ENCODE measurements at places on chromosomes 6 and 20.

DNA sequence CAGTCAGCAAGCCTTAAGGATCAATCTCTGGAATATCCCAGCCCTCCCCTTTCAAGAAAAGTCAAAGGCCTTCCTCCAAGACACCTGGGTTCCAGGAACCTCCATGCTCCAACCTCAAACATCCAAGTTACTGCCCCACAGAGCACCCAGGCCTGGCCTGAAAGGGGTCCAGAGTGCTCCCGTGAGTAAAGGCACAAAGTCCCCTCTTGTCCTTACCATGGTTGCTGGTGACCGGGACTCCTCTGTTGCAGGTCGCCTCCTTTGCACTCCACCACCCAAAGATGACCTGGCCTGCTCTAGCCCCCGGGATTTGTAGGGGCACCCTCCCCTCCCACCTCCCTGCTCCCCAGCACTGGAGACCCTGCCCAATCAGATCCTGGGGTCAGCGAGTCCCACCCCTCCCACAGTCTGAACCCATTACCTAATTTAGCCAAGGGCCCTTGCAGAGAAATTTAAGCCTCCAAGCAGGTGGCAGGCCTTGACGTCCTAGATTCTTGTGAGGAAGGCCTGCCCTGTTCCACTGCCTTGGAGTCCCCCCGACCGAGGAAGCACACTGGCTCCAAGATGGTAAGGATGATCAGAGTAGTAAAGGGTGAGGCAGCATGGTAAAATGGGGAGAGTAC is at the start of gene TNNC2:
TSS of gene TNNC2 (minus strand) at position 283 of the 623 bp plus-strand sequence. CDS start at position 219, 64 bp downstream.
- no peak for DNase-seq

DNA sequence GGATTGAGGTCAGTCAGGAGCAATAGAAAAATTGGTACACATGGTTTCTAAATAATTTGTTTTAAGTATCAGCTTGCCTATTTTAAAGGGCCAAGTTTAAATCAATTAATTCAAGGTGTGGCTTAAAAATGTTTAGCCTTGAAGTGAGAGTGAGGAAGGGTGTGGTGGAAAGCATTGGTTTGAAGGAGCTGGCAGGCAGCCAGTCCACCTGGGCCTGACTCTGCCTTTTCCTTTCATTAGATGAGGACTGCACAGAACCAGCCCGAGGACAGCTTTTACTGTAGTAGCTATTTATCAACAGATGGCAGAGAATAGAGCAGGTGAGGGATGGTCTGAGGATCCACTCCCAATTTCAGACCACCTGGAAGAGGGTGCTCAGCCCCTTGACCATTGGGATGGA is 42.4 kb downstream of the DHX35 start:
- DNase-seq: no peak

DNA sequence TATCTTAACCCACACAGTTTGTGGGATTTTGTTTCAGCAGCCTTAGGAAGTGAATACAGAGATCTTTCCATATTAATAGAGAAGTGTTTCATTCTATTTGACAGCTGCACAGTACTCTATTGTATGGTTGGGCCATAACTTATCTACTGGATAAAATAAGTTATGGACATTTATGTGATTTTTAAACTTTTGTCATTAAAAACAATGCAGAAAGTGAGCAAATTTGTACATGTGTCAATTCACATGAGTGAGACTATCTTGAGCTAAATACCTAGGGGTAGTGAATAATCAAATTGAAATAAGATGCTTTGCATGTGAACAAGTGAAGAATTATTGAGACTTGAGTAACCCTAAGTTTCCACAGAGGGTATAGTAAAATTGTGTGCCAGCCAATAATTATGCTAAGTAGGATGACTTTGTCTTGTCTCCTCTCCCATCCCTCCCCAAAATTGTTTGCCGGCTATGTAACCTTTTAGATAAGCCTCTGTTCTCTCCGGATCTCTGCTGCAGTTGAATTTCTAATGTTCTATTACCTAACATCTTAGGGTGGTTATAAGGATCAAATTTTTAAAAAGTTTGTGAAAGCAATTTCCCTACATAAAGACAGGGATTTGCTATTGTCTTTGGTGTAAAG is 33.3 kb upstream of the TPBG start:
- no peak for DNase-seq

- DNase-seq: no peak
These were observed 1.2 kb upstream of the ADGRF1 start for GRCh38 chr6:47043286-47043685.

GRCh38 chr6:98627129-98627775 is 207.1 kb upstream of the POU3F2 start:
- no peak for DNase-seq

GRCh38 chr6:155580904-155581303 is 125.3 kb upstream of the NOX3 start:
- no peak for DNase-seq

DNA sequence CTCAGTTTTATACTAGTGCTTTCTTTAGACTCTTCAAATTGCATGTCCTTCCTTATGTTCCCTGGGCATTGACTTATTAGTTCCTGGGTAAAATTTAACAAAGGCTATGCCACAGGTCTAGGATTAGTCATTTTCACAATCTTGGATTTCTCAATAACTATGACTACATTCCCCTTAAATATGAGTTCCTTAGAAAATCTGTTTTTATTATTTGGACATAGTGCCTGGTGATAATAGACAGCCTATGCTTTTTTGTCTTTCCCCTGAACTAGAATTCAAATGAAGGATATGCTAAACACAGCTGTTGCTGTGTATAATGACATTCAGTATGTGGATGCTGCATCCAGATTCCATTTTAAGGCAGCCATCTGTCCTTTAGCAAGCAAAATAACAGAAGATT is 1252.8 kb upstream of the GJE1 start:
- peak; percentile 37 for DNase-seq

DNA sequence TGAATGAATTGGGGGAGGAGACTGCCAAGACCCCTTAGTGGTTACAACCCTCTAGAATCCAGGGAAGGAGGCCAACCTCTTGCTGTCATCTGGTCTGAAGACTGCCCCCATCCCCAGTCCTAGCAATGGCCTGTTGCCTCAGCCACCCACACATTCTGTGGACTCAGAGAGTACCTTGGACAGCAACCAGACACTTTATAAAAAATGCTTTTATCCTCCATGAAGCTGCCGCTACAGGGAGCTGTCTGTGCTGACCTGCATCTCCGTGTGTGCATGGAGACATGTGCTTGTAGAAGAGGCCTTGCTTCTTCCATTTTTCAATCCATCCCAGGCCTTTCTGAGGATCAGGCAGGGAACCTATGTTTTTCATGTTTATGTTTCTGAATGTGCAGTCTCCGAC is 15.2 kb downstream of the CDH22 start:
- DNase-seq: peak; percentile 49

GRCh38 chr6:44701637-44702101 is 314.2 kb downstream of the CDC5L start:
- peak; percentile 55 for DNase-seq

DNA sequence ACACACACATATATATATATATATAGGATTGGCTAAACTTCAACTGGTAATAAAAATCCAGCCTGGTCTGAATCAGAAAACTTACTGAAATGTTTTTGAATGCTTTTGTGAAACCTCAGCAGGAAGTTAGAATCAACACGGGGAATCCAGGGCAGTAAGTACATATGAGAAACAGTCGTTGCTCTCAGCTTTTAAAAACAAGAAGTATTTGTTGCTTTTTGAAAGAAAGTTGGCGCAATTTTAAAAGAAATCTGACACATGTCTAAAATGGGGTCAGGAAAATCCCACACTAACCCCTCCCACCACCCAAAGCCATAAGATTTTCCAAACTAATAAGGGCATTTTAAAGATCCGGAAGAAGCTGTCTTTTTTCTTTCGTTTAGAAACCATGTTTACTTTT is 11.5 kb upstream of the CCDC170 start:
- DNase-seq: peak; percentile 50

GRCh38 chr6:71488186-71488585 is 199.6 kb downstream of the OGFRL1 start:
- no peak for DNase-seq

DNA sequence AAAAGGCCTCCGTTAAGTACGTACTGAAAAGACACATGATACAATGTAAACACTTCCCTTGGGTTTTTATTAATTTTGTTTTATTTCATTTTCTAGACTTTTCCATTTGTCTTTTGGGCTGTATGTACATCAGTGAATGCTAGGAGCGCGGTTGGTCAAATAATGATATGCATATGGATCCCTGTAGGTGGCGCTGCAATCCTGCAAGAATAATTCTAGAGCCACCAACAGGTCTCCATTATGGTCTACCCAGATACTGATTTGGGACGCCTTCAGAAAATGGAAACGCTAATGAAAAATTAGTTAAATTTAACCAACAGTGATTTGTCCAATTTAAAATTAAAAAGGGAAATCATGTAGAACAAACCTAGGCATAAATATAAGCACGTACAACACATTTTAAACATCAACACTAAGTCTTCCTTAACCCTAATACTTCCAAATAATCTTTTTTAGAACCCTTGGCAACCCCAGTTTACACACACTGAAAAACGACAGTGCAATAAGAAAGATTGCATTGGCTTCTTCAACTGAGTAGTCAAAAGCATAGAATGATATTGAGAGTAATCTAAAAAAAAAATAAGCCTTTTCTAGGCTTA is 433.5 kb downstream of the RFPL4B start:
- peak; percentile 76 for DNase-seq

DNA sequence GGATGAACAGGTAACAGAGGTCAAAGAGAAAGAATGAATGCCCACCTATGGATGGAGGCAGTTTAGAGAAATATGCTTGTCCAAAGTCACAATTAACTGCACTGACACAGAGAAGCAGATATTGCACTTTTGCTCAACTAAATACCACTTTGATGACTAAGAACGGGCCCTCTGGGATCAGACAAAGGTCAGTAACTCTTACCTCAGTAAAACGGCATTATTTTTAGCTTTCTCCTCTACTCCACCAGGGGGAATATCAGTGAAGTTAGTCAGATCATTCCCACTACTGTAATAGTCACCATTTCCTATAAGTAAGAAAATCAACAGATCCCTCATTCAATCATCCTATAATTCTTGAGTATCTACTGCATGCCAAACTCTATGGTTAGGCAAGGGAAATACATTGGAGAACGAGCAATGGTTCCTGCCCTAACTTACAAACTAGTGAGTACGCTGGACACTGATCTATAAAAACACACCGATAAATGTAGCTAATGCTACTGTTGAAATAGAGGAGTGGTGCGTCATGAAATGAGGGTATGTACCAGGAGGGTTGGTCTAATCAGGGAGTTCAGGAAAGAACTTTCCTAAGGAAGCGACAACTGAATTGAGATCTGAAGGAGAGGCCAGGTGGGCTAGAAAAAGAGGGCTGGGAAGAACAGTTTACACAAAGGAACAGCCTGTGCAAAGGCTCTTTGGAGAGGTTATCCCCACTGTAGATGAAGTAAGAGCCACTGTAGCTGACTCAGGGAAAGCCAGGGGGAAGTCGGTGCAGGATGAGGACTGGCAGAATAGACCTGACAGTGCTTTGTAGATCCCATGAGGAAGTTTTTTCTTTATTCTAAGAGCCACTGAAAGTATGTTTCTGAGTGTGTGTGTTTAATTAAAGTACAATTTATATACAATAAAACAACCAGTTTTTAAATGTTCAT is 9.2 kb downstream of the ECI2 start:
- DNase-seq: peak; percentile 88

DNA sequence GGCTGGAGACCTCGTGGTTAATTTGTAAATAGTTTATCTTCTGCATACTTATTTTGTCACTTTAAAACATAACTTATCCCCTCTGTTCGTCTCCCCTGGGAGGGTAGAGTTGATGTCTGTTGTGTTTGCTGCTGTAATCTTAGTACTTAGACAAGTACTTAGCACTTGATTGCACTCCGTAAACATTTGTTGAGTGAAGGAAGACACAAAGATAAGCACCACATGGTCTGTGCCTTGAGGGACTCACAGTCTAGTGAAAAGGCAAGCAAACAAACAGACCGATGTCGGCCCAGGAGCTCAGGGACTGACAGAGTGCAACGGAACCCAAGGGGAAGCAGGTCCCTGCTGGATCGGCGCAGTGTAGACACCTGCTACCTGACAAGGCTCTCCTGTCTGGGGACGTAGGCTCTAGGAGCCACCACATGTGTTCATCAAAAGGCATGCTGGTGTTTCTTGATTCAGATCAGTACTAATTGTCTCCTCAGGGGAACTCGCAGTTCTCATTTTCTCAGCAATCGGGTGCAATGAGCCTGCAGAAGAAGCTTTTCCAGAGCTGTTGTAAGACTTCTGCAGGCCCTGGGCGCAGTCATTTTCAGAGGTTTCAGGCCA is 31.4 kb downstream of the EDN3 start:
- no peak for DNase-seq

GRCh38 chr6:33896391-33897188 is 92.8 kb upstream of the MLN start:
- peak; percentile 70 for DNase-seq

- peak; percentile 53 for DNase-seq
These were observed 28.8 kb downstream of the METTL24 start for GRCh38 chr6:110329348-110329713.

Measured in AG08395 (cell line).